ENCODE measurements at places on chromosomes 4 and X.

DNA sequence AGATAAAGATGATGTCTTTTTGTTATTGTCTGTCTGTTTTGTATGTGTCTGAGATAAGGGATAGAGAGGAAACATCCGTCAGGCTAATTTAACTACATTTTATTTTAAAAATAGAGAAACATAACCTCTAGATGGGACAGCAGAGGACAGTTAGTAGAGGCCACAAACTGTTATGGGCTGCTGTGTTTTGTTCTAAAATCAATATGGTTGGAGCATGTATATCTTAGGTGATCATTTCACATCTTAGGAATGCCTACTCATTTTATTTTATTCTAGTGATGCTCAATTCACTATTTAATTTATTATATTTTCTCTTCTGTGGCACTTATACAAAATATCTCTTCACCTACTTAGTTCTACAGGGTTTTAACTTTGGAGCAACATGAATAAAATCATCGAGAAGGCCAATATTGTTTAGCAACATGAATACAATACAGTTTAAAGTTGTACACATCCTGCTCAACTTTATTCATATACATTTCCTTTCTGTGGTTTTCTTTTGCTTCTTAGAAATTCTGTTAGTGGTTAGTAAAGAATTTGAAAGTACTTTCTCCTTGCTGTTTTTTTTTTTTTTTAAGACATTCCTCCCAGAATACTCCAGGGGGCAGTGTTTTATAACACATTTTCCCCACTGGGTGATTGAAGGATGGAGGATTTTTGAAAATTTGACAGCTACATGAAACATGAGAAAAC, 392.9 kb downstream of the UNC5C start:
- DNase-seq, result no peak

- no peak for DNase-seq
Measured at GRCh38 chr4:1216869-1217294, 32.0 kb downstream of the CTBP1 start.

- no peak for DNase-seq
Measured at GRCh38 chr4:5796976-5797375, 86.0 kb downstream of the EVC start.

- DNase-seq, result no peak
Measured at GRCh38 chr4:77465271-77465670, 140.3 kb upstream of the CXCL13 start.

DNA sequence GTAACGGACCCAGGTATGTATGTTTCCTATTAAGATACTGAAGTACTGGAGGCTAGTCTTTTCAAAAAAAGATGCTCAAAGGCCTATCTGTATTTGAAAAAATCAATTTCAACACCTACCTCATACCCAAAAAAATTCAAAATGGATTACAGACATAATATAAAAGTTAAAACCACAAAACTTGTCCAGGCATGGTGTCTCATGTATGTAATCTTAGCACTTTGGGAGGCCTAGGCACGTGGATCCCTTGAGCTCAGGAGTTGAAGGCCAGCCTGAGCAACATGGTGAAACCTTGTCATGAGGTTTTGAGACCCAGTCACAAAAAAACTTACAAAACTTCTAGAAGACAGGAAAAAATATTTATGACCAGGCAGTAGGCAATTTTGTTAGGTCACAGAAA, 16.7 kb downstream of the RBMX start:
- no peak for DNase-seq

GRCh38 chrX:40721489-40722106, 13.7 kb downstream of the MED14 start:
- no peak for DNase-seq

DNA sequence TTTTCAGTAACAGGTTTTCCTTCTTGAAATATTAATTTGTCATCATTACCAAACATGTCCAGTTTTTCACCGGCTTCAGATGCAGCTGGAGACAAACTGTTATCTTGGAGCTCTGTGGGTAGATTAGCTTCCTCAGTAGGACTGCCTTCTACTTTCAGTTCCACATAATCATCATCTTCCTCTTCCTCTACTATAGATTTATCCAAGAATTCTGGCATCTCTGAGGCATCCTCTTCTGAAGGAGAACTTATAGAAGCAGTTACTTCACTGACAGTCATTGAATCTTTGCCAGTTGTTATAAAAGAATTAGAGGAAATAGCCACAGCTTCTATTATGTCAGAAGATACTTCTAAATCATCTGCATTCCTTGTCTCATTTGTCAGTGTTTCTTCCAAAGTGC, 162.9 kb downstream of the LRBA start:
- no peak for DNase-seq

DNA sequence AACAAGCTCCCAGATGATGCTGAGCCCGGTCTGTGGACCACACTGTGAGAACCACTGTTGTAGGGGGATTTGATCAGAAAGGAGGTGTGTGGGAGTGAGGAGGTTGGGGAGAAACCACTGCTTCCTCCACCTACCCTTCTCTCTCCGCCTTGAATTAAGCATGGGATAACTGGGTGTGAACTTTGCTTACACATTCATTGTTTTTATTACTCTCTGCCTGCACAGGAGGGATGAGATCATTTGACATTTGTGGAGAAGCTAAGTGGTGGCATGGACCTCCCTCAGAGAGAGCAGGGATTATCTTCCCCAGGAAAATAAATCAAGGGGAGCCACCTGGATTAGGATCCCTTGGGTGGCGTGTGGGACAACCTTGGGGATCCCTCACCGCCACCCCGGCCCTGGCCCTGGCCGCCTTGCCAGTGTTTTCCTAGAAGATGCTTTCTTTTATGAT, 212.1 kb upstream of the ATP6AP2 start:
- no peak for DNase-seq

DNA sequence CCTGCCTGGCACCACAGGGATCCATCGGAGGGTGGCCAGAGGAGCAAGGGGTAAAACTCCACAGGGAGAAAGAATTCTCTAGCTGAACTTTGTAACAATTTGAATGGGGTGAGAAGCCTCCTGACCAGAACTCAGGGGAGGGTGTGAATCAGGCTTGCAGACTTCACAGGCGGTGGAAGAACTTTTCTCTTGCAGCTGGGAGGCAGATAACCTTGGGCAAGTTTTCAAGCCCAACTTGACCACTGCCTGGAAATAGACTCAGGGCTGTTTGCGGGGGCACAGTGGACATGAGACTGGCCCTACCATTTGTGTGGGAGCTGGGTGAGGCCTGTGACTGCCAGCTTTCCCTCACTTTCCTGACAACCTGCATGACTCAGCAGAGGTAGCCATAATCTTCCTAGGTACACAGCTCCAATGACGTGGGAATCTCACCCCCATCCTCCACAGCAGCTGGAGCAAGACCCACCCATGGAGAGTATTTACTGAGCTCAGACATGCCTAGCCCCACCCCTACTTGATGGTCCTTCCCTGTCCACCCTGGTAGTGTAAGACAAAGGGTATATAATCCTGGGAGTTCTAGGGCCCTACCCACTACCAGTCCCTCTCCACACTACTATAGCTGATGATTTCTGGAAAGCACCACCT, 210.0 kb upstream of the AGTR2 start:
- DNase-seq, result peak; percentile 32

DNA sequence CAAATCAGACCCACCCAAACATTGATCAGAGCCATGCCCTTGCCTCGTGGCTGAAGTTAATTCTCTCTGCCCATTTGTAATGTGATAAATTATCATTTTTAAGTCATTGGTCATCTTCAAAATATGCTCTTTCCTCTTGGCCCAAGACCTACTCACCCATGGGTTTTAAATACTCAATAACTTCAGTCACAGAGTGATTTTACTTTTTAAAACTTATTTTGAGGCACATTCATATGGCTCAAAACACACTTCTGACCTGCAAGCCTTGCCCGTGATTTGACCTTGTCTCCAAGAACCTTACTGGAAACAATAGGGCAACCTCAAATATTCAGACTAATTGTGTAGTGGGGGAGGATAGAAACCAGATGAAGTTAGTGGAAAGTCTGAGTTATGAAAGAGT, 176.2 kb upstream of the LNX1 start:
- DNase-seq, result no peak

DNA sequence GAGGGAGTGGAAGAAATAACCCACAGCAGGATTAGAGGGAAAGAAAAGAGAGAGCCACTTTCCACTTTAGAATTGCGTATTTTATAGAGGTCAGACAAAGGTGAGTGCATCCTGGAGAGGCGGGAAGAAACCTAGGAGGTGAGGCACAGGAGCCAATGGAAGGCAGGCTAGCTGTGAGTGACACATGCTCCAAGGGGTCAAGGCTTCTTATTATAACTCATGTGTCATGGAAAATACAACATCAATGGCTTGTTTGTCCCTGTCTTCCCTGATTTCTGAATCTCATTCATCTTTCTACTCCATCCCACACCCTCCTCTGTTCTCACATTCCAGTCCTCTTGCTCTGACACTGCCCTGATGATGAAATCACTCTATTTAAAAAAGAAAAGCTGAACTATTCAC, 14.4 kb downstream of the ANXA3 start:
- no peak for DNase-seq

GRCh38 chrX:148942754-148943153, 442.3 kb downstream of the AFF2 start:
- DNase-seq, result no peak

- DNase-seq, result no peak
Measured at GRCh38 chrX:47480576-47480975, 2.4 kb downstream of the ZNF41 start.

DNA sequence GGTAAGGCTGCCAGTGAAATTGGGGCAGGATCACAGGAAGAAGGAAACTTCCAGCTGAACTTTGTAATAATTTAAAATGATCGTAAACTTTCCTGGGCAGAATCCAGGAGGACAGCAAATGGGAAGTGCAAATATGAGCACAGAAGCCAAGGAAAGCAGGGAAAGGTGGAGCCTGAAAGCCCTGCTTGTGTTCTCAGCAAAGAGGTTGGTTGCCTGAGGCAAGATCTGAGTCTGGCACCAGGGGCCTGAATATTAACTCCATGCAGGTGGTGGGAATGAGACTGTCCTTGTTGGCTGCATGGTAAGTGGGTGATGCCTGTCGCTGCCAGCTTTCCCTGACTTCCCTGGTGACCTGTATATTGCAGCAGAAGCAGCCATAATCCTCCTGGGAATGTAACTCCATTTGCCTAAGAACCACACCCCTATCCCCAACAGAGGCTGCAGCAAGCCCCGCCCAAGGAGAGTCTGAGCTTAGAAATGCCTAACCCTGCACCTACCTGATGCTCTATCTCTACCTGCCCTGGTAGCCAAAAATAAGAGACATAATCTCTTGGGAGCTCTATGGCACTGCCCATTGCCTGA, 132.0 kb upstream of the HDX start:
- DNase-seq, result no peak

DNA sequence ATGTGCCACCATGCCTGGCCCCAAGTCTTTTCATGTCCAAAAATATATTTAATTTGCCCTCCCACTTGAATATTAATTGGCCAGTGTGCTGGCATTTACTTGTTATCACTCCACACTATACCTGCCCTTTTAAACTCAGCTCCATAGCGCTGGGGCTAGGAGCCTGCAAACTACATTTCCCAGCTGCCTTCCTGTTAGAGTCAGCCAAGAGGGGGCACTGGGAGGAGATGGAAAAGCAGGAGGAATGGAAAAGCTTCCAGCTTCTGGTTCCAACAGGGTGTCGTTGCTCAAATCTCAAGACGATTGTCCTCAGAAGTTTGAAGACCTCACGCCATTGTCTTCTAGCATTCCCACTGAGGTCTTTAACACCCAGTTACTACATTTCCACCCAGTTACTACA, 315.5 kb downstream of the BCOR start:
- no peak for DNase-seq

DNA sequence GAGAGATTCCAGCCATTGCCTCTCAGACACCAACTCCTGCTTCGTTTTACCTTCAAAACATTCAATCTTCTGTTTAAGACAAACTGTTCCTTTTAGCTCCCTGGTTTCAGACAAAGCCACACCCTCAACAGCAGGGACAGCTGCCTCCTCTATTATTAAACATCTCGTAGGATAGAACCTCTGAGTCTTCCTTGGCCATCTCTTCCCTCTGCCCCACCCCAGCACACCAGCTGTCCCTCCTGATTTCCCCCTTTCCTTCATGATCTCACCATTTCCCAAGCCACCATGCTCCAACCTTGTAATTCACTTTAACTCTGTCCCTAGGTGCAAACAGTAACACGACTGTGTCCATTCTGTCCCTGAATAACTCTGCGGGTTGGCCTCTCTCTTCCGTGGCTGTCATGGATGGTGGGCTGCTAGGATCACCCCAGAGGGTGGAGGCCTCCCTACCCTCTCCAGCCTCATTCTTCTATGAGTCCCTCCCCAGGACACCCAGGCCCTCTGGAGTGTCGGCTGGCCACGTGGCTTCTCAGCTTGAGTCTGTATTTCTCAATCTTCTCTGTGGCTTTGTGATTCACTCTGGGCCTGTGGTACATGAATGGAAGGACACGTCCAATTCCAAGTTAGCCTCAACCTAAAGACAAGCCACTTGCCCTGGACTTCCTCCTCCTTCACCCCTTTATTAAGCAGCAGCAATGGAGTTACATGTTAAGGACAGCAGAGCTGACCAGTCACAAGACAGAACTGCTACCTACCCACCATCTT, 349.9 kb downstream of the FBXW7 start:
- no peak for DNase-seq

- no peak for DNase-seq
Measured at GRCh38 chr4:172680691-172681090, 487.9 kb upstream of the GALNT7 start.

- DNase-seq, result no peak
Measured at GRCh38 chr4:17068392-17068791, 169.9 kb upstream of the LDB2 start.

- peak; percentile 55 for DNase-seq
Measured at GRCh38 chr4:17324386-17324830, 187.5 kb downstream of the QDPR start.

GRCh38 chrX:19810802-19811201, 76.6 kb downstream of the SH3KBP1 start:
- DNase-seq, result no peak

- DNase-seq, result no peak
Measured at GRCh38 chr4:74297539-74297938, 10.7 kb upstream of the EPGN start.

- no peak for DNase-seq
Measured at GRCh38 chr4:160880180-160880579, 1283.6 kb downstream of the FSTL5 start.

GRCh38 chr4:89653012-89653411, 183.9 kb downstream of the SNCA start:
- DNase-seq, result peak; percentile 54

DNA sequence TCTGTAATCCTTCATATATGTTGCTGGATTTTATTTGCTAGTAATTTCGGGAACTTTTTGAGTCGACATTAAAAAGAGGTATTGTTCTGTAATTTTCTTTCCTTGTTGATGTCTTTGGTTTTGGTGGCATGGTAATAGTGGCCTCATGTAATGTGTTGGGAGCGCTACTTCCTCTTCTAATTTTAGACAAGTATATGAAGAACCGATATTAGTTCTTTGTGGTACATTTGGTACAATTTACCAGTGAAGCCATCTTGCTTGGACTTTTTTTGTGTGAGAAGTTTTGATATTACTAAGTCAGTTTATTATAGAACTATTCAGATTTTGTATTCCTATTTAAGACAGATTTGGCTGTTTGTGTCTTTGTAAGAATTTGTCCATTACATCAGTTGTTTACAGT, 669.2 kb upstream of the AADAT start:
- DNase-seq, result no peak

DNA sequence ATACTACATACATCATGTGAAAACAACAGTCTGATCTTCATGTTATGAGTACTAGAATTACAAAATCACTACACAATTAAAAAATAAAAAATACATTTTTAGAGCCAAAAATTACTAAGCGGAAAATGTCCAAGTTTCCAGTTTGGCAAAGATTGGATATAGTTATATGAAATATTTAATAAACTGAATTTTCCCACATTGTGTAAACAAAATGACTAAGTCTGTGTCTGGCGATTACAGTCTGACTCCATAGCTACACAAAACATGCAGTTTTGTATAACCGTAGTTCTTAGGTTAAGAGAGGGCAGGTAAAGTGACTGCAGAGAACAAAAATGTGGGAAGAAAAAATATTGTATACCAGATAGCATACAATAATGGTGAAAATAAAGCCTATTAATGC, 59.2 kb upstream of the TMEM47 start:
- no peak for DNase-seq
